ENCODE measurements at places on chromosomes 1 and 21.
A peak's percentile ranks its signal among the peaks of the same experiment; 100 is the strongest.

DNA sequence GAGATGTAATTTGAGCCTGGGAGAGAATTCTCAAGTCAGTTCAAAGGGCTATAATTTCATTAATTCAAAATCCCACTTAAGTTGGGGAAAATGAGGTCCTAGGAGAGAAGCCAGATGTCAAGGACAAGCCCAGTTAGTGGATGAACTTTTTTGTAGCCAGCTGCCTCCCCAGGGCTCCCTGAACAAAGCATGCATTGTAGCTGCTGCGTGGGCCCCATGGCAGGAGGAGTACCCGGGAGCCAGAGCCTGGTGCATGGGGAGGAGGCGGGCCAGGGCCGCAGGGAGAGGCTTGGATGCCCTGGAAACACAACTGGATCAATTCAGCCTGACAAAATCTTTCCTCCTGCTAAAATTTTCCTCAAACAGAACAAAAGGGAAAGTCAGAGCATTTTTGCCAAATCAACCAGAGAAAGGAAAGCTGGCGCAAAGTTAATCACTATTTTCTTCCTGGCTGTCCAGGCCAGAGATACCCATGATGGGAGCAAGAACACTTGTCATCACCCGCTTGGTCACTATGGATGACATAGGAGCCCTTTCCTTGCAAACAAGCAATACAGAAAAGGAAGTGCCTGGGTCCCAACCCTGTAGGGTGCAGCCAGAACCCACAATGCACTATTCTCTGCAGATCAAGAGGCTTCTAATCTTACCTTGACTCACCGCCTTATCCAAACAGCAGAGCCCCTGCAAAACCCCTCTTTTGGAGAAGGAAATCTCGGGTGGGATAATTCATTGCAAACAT, 248.1 kb upstream of the RAB4A start:
- DNase-seq, result no peak

DNA sequence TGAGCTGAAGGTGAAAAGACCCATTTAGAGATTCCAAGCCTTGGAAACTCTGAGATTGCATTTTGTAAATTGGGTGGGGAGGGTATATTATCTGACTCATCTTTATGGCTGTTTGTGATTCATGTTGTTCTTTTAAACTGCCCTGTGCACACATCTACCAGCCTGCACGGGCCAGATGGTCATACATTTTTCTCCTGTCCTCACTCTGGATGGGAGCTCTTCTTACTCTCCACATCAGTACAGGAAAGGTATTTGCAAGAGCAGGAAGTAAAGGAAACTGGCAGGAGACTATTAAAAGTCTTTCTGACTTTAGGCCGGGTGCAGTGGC, 14.3 kb upstream of the NMNAT2 start:
- no peak for DNase-seq

GRCh38 chr21:45920824-45921600, 60.6 kb upstream of the COL6A1 start:
- no peak for DNase-seq

- no peak for DNase-seq
Observed at GRCh38 chr1:12528021-12528852, 89.8 kb downstream of the DHRS3 start.

DNA sequence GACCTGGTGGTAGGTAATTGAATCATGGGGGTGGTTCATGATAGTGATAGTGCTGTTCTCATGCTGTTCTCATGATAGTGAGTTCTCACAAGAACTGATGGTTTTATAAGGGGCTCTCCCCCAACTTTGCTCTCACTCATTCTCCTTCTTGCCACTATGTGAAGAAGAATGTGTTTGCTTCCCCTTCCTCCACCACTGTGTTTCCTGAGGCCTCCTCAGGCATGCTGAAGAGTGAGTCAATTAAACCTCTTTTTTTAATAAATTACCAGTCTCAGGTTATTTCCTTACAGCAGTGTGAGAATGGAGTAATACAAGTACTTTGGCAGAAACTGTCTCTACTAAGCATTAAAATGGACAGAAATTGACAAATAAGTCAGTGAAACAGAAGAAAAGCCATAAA, 21.6 kb downstream of the RAB3GAP2 start:
- DNase-seq, result no peak

DNA sequence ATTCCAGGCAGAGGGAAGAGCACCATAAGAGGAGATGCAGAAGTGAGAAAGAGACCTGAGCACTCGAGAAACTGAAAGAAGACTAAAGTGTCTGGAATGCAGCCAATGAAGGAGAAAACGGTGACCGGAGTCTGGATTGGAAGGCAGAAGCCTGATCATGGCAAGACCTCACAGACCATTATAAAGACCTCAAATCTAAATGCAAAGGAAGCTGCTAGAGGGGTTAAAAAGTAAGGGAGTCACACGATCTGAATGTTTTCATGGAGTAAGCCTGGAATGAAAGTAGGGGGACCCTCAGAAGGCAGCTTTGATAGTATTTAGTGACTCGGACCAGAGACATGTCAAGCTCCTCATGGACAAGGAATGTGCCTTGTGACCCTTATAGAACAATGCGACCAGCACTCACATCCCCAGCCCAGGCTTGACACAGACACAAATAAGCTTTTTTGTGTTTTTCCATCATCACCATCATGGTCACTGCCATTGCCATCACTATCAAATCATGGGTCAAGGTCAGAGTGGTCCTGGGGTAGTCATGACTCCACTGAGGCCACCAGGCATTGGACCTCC, 183.6 kb downstream of the SEC16B start:
- no peak for DNase-seq

DNA sequence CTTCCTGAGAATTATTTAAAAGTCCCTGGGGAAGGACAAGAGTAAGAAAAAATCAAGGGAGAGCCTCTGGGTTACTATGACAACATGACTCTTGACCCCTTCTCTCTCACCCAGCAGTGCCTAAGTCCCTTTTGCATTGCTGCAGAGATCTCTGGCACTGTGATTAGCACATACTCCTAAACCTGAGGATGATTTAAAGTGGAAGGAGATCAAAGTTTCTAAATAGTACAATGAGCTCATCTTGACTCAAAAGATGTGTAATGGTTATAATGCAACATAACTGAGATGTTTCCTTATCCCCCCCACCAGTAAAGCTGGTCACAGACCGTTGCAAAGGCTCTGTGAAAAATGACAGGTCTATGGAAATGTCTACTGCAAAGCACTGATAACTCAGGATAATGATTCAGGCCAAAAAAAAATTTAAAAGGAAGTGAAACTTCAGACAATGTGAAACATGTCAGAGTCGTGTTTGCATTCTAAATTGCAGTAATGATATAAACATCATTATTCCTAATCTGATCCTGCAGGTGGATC, 519.2 kb downstream of the KIF26B start:
- DNase-seq, result no peak

GRCh38 chr1:246142320-246142893, 364.7 kb downstream of the SMYD3 start:
- no peak for DNase-seq

- no peak for DNase-seq
Observed at GRCh38 chr21:42655796-42656770, 2.7 kb downstream of the PDE9A start.

DNA sequence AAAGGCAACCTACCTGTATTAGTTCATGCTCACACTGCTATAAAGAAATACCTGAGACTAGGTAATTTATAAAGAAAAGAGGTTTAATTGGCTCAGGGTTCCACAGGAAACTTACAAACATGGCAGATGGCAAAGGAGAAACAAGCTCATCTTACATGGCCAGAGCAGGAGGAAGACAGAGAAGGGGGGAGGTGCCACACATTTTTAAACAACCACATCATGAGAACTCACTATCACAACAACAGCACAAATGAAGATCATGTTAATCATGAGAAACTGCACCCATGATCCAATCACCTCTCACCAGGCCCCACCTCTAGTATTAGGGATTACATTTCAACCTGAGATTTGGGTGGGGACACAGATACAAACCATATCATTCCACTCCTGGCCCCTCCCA, 90.6 kb upstream of the KCTD3 start:
- DNase-seq, result no peak

DNA sequence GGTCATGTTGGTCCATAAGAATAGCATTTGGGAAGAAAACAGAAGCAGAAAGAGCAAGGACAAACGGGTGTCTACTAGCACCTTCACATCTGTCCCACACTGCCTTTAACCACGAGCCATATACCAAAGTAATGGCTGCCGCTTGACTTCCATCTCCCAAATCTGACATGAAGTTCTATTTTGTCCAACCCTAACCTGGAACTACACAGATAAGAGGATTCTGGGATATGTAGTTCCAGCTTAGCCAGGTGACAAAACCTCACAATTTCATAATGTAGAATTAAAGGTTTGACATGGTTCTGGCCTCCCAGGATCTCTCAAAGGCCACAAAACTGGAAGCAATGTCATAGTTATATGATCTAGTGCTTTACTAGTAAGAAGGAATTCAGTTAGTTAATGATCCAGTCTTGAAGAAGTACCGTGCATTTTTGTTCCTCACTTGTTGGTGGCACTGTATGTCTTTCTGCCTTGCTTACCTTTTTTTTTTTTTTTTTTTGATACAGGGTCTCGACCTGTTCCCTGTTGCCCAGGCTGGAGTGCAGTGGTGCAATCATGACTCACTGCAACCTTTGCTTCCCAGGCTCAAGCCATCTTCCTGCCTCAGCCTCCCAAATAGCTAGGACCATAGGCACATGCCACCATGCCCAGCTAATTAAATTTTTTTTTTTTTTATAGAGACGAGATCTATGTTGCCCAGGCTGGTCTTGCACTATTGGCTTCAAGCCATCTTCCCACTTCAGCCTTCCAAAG, 17.5 kb downstream of the PTGFRN start:
- no peak for DNase-seq

DNA sequence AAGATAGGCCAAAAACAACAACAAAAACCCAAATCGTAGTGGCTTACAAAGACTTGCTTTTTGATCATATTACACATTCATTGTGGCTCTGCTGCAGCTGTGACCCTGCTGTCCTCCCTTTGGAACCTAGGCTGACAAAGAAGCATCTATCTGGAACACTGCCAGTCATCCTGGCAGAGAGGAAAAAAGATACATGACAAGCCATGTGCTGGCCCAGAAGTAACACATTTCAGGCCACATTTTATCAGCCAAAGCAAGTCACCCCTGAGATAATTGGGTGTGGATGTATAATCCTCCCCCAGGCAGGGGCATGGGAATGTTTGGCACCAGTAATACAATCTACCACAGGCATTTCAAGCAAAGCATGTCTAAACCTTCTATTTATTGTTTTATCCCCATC, 37.2 kb upstream of the AGO1 start:
- DNase-seq, result no peak

GRCh38 chr1:228664399-228664914, 70.8 kb upstream of the RHOU start:
- DNase-seq, result peak; percentile 74

GRCh38 chr21:35737899-35738346, 322.4 kb downstream of the SETD4 start:
- DNase-seq, result no peak

- peak; percentile 27 for DNase-seq
Observed at GRCh38 chr1:108107658-108108057, 92.5 kb downstream of the SLC25A24 start.

DNA sequence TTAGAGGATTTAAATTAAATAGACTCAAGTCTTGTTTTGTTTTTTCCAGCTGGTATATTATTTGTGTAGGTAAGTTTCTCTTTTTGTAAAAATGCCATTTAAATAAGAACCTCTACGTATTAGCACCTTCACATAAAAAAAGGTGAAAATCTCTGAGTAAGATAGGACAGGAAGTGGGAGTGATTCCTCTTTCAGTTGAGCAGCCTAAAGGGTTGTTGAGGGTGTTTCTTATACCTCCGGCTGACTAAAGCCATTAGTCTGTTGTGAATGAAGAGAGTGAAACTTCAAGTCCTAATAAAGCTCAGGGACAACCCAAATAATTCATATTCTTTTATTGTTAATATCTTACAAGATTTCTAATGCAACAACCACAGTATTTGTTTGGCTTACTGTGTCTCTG, 188.7 kb downstream of the CHRM3 start:
- no peak for DNase-seq

DNA sequence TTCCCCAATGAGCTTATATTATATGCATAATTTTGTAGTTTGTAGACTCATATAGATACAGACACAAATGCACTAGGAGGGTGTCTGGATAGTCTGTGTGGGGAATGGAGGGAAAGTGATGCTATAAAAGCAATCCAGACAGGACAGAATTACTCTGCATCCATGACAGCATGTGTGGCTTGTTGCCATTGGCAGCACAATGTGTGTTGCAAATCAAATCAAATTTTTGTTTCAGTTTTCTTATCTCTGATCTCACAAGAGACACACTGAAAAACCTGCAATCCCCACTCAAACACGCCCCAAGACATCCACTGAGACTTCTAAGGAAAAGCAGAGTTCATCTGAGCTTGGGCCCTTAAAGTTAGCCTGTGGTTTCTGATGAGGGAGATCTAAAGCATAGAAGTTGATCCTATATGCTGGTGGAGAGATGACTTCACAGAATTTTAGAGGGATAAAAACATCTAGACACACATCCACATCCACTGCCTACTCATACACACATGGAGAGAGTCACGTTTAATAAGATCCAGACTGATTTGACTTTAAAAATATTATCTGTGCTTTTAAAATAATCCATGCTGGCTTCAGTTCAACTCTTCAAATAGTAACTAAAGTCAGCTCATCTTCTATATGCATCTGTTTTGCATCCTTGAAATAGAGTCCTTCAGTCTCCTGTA, 313.0 kb upstream of the PLXNA2 start:
- no peak for DNase-seq

- DNase-seq, result no peak
Observed at GRCh38 chr1:73500154-73500553, 697.8 kb downstream of the LRRIQ3 start.

GRCh38 chr1:53214376-53214940, 6.0 kb downstream of the CZIB start:
- no peak for DNase-seq

GRCh38 chr1:14083277-14083676, 383.3 kb downstream of the PRDM2 start:
- no peak for DNase-seq

- no peak for DNase-seq
Observed at GRCh38 chr1:111812306-111812705, 56.6 kb downstream of the DDX20 start.

DNA sequence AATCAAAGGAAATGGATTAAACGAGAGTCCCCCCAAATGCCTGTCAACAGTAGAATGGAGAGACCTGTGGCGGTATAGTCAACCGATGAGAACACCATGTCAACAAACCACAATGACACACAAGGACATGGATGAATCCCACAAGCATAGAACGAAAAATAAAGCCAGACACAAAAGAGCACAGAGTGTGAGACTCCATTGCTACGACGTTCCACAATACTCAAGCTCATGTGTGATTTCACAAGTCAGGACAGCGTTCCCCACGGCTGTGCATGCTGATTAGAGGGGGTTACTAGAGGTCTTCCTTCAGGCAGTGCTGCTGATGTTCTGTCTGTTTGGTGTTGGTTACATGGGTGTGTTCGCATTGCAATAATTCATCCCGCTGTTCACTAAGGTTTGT, 5.8 kb upstream of the PLA2G2D start:
- DNase-seq, result no peak

DNA sequence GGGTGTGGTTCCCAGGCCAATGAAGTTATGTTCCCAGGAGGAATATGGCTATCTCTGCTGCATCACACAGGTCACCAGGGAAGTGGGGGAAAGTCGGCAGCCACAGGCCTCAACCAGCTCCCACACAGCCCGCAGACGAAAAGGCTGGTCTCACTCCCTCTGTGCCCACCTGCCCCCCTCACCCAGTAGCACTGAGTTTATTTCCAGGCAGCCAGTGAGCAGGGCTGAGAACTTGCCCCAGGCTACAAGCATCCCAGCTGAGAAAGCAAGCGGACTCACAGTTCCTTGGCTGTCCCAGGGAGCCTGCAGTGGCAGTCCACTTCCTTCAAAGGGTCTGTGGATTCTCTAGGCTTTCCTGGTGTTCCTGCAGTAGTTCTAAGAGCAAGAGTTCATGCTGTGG, 68.9 kb downstream of the SLC5A9 start:
- DNase-seq, result no peak

- DNase-seq, result no peak
Observed at GRCh38 chr1:84756455-84757082, 66.3 kb upstream of the SSX2IP start.
